ENCODE measurements at places on chromosomes 2 and 18. TPM values are rescaled to one million over a fixed set of nuclear protein-coding genes. Genes with fewer than 3 reads are reported as not detected.

Gene KIF1A
- total RNA-seq, result not detected

Gene UGT1A4
- not detected for total RNA-seq

Gene GPR155
- 0.74 TPM for total RNA-seq

Gene MGAT4A
- total RNA-seq, result not detected

Gene IGFBP2
- 38.7 TPM for total RNA-seq

Gene ANKRD29
- total RNA-seq, result 0.89 TPM

Gene ITPRIPL1
- total RNA-seq, result 3.7 TPM

Gene HSBP1L1
- total RNA-seq, result 11.8 TPM

Gene NYAP2
- total RNA-seq, result not detected

Gene CLEC4F
- total RNA-seq, result not detected

Gene DSC1
- total RNA-seq, result not detected

Gene TUBA3E
- total RNA-seq, result not detected

Gene NEU2
- not detected for total RNA-seq

Gene CYTIP
- not detected for total RNA-seq

Gene PLCL1
- 0.17 TPM for total RNA-seq

Gene C1D
- total RNA-seq, result 8.9 TPM

Gene AGXT
- not detected for total RNA-seq

Gene MAL
- total RNA-seq, result not detected

Gene ACTG2
- 16.5 TPM for total RNA-seq

Gene FHL2
- total RNA-seq, result 185 TPM

Gene LGALSL
- total RNA-seq, result 3.6 TPM

Gene TMEM178A
- 0.84 TPM for total RNA-seq

Gene GALM
- total RNA-seq, result 10.9 TPM

Gene TANC1
- 13.1 TPM for total RNA-seq

Gene FSIP2
- under 0.01 TPM for total RNA-seq

Gene G6PC2
- total RNA-seq, result not detected

Gene CCDC93
- 5.9 TPM for total RNA-seq

Gene FTCDNL1
- 0.30 TPM for total RNA-seq

Gene SFTPB
- total RNA-seq, result not detected

Gene SEC11C
- 29.8 TPM for total RNA-seq

Gene IL18RAP
- total RNA-seq, result not detected

Gene CTLA4
- not detected for total RNA-seq

Gene ANKRD30BL
- total RNA-seq, result not detected

Gene SERPINB12
- total RNA-seq, result not detected

Gene PLGLB2
- total RNA-seq, result 0.89 TPM

Gene ZCCHC2
- total RNA-seq, result 2.5 TPM

Gene SERPINB4
- not detected for total RNA-seq

Gene GPR75
- 0.67 TPM for total RNA-seq

Gene C2orf69
- total RNA-seq, result 9.8 TPM

Gene TBR1
- not detected for total RNA-seq
